ENCODE measurements at places on chromosomes 11 and 22. TPM values are rescaled to one million over a fixed set of nuclear protein-coding genes. Genes with fewer than 3 reads are reported as not detected.

The C11orf87 gene
- total RNA-seq, result 0.05 TPM

The DERL3 gene
- total RNA-seq, result not detected

The RFPL1 gene
- total RNA-seq, result not detected

The PTPN5 gene
- total RNA-seq, result not detected

The TTC36 gene
- 0.47 TPM for total RNA-seq

The TMEM86A gene
- total RNA-seq, result 2.0 TPM

The AGBL2 gene
- total RNA-seq, result not detected
